ENCODE measurements at places on chromosomes 4 and X.

- no peak for DNase-seq
Measured at GRCh38 chr4:110190249-110190648, 8.2 kb downstream of the ELOVL6 start.

DNA sequence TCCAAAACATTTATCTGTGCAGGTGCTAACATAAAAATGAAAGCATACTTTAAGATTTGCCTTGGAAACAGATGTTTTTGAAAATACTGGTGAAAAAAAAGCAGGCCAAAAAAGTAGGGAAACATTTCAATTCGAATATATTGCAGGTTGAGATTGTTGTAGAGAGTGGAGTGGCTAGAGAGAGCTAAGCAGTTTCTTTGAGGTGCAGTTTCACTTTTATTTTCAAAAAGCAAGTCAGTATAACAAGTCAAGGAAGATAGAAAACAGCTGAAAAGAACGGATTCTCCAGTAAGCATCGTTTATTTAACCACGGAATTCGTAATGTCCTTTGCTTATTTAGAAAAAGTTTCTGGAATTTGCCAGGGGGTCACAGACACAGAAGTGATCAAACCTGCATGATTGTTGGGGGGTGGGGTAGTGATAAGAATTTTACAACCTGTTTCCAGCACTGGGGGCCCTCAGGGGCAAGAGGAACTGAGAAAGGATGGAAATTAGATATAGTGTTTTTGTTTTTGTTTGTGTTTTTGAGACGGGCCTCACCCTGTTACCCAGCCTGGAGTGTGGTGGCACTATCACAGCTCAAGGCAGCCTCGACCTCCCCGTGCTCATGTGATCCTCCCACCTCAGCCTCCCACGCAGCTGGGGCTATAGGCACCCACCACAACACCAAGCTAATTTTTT lies 175.0 kb downstream of the TENM3 start:
- DNase-seq, result no peak

DNA sequence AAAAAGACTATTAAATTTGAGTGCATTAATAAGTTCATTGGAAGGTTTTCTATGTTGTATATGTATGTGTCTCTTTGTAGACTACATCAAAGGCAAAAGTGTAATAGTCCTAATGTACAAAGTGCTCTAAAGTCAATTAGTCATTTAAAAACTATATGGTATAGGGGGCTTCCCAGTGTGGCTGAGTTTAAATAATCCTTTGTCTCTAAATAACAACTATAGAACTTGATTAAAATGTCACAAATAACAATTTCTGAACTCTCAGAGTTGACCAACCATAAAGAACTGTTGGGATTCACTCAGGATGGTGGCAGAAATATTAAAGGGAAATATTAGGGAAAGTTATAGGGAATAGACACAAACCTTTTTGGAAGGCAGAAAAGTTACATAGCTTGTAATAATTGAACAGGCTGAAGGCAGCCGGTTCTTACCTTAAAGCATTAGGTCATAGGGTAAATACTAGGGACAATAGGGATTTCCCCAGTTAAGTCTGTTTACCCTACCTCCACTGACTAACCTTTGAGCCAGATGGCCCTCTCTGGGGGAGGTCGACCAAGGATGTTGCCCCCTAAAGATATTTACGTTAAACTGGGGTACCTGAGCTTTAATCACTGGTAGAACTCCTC lies 1054.2 kb downstream of the ARAP2 start:
- no peak for DNase-seq

- DNase-seq, result no peak
Measured at GRCh38 chr4:85741921-85742591, 267.1 kb downstream of the ARHGAP24 start.

- no peak for DNase-seq
Measured at GRCh38 chr4:4721636-4722035, 137.8 kb upstream of the MSX1 start.

DNA sequence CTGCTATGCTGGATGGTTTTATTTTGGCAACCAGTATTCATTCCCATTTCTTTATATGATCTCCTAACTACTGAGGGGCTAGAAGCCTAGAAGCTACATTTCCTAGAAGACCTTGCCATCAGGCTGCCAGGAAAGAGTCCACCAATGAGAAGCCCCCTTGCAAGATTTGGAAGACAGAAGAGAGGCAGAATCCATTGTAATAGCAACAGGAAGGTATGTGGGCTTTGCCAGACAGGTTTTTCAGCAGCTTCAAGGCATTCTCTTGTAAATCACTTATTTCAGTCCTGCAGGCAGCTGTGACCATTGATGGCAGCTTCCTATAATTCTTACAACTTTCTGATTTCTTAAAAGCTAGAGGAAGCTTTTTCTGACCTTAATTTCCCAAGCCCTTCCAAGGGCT lies 148.3 kb upstream of the NHS start:
- no peak for DNase-seq

DNA sequence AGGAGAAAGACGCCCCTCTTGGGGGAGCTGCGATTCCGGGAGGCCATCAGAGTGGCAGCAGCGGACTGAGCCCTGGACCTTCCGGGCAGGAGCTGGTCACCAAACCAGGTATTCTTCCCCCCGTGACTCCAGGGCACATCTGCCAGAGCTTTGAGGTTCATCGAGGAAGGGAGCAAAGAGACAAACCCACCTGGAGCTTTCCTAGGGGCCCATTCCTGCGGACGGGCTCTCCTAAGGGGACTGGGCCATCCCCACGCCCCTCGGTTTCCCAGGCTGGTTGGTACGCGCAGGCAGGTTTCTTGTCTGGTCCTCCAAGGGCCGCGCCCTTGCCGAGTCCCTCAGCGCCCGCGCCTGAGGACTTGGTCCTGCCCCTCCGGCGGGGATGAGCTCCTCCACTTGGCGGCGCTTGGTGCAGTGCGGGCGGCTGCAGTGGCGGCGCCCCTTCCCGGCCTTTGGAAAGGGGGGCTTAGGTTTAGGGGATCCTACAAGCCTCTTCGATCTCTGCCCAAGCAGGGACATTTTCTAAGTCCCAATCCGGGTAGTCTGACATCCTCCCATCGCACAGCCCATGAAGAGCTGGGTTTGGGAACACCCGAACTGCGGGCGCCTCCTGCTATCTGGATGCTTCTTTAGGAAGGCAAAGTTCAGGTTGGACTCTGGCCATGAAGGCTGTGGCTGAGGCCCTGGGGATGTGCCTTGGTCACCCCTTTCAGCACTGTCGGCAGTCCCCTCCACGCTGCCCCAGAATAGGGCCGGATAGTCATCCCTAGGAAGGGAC lies 538 bp downstream of the STBD1 start:
- no peak for DNase-seq

DNA sequence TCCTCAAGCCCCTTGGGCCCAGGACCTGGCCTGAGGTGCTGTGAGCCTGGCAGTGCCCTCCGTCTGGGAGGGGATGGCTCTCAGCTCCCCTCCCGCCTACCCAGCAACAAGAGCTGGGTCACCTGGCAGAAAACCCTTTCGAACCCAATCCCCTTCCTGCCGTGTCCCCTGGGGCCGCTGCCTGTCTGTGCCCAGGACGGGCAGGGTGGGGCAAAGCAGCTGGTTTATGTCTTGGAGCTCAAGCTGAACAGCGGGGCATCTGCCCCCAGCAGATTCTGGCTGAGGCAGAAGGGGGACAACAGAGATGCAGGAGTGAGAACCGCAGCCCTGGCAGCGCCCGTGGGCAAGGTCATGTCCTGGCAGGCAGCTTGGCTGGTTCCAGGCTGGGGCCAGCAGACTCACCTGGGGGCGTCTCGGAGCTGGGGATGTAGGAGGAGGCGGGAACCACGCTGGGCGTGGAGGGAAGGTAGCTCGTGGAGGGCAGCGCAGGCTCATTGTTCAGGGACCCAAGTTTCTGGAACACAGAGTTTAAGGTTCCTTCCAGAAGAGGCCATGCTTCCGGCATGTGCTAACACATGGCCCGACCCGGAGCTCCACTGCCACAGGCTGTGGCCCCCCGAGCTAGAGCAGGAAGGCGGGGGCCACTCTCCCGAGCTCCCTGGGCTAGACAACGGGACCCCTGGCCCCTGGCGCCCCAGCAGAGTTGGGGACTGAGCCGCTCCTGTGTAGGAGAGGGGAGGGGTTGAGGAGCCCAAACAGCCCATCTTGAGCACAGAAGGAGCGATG lies 24.2 kb downstream of the NELFA start:
- DNase-seq, result no peak

- DNase-seq, result no peak
Measured at GRCh38 chr4:139934057-139934707, 219.8 kb downstream of the MAML3 start.

DNA sequence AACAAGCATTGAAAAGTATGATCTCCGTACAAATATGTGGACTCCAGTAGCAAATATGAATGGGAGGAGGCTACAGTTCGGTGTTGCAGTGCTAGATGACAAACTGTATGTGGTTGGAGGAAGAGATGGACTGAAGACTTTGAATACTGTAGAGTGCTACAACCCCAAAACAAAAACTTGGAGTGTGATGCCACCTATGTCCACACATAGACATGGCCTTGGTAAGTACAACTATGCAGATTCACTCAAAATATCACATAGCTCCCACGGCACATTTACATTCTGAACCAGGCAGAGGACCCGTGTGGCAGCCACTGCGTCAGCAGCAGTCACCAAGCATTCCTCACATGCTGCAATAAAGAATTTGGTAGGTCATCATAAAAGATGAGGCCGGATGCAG lies 41.3 kb downstream of the KLHL5 start:
- no peak for DNase-seq

GRCh38 chr4:157804986-157805385 lies 367.8 kb downstream of the GASK1B start:
- no peak for DNase-seq

GRCh38 chr4:143618811-143619210 lies 81.7 kb downstream of the FREM3 start:
- DNase-seq, result no peak

DNA sequence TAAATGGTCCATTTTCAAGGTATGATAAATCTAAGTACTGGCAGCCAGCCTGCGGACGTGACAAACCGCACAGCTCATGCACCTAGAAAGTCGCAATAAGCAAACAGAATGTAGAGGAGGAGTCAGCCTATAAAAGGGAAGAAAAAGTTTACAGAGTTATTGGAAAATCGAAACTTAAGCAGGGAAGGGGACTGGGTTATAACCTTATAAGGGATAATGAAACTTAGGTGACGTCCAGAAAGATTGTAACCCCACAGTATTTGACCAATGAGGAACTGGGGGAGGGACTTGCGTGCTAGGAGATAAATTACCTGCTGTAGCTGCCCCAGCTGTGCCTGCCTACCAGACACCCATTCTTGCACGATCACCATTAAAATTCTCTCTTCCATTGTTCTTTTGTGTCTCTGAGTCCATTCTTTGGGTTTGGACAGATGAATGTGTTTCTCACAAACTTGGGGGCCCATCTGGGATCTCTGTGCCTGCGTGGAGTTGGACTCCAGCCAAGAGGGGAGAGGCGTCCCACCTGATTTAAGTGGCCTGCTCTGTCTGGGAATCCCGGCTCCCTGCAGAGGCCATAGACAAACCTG lies 61.0 kb downstream of the ZCCHC12 start:
- no peak for DNase-seq

DNA sequence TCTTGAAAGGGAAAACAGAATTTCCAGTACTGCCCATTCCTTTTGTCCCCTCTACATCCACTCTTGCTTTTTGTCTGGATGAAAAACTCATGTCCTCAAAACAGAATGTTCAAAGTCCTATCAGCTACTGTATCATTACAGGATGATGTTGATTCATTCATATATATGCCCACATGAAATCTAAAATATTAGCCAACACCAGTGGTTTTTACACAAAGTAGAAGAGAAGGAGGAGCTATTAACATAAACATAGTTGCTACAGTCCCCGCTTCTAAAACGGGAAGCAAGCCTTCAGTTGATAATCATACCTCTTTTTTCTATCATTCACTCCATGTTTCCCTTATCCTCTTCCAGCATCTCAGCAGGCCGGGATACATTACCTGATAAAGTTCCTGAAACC lies 7.7 kb upstream of the THOC2 start:
- DNase-seq, result no peak

DNA sequence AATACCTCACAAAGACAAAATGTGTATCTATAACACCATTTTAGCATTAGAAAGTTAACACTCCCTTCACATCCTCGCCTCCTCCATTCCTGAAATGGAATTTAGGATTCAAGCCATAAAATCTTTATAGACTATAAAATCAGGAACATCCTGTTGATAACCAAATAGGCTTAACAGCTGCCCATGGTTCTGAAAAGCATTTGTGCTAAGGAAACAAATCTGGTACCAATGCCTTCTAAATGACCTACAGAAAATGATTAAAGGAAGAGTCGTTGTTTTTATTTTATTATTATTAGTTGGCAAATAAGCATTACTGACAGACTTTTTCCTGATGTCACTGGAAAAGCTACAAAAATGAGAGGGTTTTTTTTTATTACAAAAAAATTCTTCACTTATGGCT lies 79.8 kb downstream of the PAPSS1 start:
- no peak for DNase-seq

DNA sequence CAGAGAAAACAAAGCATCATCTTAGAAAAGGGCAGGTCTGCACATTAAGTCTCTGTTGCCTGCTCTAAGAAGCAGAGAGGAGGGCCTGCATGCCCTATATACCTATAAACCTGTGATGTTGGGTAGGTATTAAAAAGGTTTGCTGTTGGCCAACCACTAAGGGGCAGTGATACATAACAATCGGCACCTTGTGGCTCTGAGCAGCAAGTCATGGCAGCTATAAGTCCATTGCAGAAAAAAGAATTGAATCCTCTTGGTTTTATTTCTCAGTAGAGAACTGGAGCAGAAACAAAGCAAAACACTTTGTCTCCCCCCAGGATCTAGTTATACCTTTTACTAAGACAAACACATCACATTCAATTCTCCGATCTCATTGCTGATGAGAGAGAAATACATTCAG lies 1364.4 kb downstream of the STIM2 start:
- no peak for DNase-seq

- no peak for DNase-seq
Measured at GRCh38 chr4:10006601-10007435, 14.5 kb downstream of the SLC2A9 start.

GRCh38 chrX:135094726-135095125 lies 25.6 kb downstream of the ETDB start:
- no peak for DNase-seq

- no peak for DNase-seq
Measured at GRCh38 chr4:33780952-33781791, 2463.1 kb downstream of the ARAP2 start.

GRCh38 chrX:134139090-134139489 lies 97.9 kb upstream of the CCDC160 start:
- no peak for DNase-seq
